Activated CD8-positive, alpha-beta T cell treated with anti-CD3 and anti-CD28 coated beads, Interleukin-2, amount 10 ng/mL, durations not matched to agents 7 days and 5 days (primary cell): ENCODE measurements at places on chromosomes 2 and 18. TPM values are rescaled to one million over a fixed set of nuclear protein-coding genes. Genes with fewer than 3 reads are reported as not detected.

GRCh38 chr2:15940661-15941480 is 521 bp downstream of the MYCN start:
- H3K27ac ChIP-seq: no peak overlapping the region
- peaks cover 29% of the 10 kb centered on the region for H3K4me1 ChIP-seq
- H3K27me3 ChIP-seq: peaks cover 52% of the 10 kb centered on the region
- H3K36me3 ChIP-seq: no peaks in the 10 kb centered on the region
- H3K4me3 ChIP-seq: peak overlapping the region; percentile 13

DNA sequence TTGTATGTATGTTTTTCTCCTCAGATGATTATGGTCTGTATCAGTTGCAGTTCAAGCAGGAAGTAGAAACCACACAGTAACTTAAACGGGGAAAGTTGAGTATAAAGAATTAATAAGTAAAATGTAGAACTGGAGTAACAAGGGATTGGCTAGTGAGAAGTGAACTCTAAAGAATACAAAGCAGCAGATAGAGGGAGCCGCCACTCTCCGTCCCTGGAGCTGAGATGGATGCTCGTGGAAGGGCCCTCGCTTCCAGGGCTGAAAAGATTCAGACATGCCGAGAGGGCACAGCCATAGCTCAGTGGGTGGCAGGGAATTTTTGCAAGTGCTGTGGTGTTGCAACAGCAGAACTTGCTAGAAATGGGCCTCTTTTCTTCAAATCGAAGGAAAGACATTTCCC is 155.8 kb downstream of the COL6A3 start:
- H3K36me3 ChIP-seq: no peaks in the 10 kb centered on the region
- no peak for DNase-seq
- H3K4me1 ChIP-seq: no peaks in the 10 kb centered on the region

- DNase-seq: no peak
- H3K27me3 ChIP-seq: peaks cover 3% of the 10 kb centered on the region
- H3K4me1 ChIP-seq: no peaks in the 10 kb centered on the region
- H3K36me3 ChIP-seq: no peaks in the 10 kb centered on the region
- H3K27ac ChIP-seq: no peak overlapping the region
- H3K4me3 ChIP-seq: no peak overlapping the region
Observed at GRCh38 chr2:37529830-37530415, 141.5 kb downstream of the CDC42EP3 start.

GRCh38 chr2:211611061-211611518 is 927.5 kb downstream of the ERBB4 start:
- H3K4me3 ChIP-seq: peak overlapping the region; percentile 61
- no peaks in the 10 kb centered on the region for H3K36me3 ChIP-seq
- H3K27me3 ChIP-seq: no peaks in the 10 kb centered on the region
- peak; percentile 23 for DNase-seq
- peaks cover 9% of the 10 kb centered on the region for H3K4me1 ChIP-seq

DNA sequence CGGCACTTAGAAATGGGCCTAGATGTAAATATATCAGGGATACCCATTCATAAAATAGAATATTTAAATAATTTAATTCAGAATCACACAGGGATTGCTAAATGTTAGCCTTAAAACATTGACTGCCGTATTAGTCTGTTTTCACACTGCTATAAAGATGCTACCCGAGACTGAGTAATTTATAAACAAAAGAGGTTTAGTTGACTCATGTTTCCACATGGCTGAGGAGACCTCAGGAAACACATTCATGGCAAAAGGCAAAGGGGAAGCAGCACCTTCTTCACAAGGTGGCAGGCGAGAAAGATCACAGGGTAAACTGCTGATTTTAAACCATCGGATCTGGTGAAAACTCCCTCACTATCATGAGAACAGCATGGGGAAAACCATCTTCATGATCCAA is 223.6 kb upstream of the GULP1 start:
- no peaks in the 10 kb centered on the region for H3K36me3 ChIP-seq
- H3K27ac ChIP-seq: no peak overlapping the region
- no peak overlapping the region for H3K4me3 ChIP-seq

- no peak overlapping the region for H3K4me3 ChIP-seq
- no peak overlapping the region for H3K27ac ChIP-seq
- H3K36me3 ChIP-seq: no peaks in the 10 kb centered on the region
- H3K4me1 ChIP-seq: no peaks in the 10 kb centered on the region
Observed at GRCh38 chr2:144998435-144998834, 478.5 kb upstream of the ZEB2 start.

DNA sequence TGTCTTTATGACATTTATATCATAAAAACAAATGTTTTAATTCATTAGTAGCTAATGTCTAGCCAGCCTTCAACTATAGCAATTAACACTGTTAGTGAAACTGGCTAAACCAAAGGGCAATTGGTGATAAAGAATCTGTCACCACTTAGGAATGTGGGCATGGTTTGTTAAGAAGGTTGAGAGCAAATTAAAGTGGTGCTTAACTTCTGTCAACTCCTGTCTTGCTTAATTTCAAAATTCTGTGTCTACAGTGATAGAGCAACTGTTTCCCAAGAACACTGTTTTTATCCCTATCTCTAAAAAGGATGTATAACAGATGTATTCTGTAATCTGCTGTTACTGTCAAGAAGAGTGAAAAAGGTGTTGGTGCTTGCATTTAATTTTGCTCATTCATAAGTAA is 36.5 kb downstream of the CFAP36 start:
- H3K4me3 ChIP-seq: no peak overlapping the region
- no peak overlapping the region for H3K27ac ChIP-seq
- H3K36me3 ChIP-seq: peaks cover 54% of the 10 kb centered on the region
- no peaks in the 10 kb centered on the region for H3K4me1 ChIP-seq
- H3K27me3 ChIP-seq: no peaks in the 10 kb centered on the region

DNA sequence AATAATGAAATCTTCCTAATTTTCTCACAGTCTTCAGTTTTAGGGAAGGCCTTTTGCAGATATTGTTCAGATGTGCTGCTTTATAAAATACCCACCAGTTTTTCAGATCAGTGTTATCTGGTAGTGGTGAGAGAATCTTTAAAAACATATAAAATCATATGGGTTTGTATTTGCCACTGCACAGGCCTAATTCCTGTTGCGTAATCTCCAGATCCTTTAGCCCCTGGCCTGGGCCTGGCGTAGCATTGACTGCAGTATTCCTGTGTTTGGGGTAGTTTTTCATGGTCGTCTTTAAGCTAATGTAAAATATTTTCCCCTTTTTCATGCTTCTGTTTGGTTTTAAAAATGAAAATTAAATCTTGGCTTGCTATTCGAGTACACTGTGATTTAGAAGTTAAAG is 43.2 kb downstream of the TSHZ1 start:
- H3K36me3 ChIP-seq: peaks cover 3% of the 10 kb centered on the region
- no peak for DNase-seq
- no peak overlapping the region for H3K4me3 ChIP-seq
- H3K4me1 ChIP-seq: peaks cover 18% of the 10 kb centered on the region

DNA sequence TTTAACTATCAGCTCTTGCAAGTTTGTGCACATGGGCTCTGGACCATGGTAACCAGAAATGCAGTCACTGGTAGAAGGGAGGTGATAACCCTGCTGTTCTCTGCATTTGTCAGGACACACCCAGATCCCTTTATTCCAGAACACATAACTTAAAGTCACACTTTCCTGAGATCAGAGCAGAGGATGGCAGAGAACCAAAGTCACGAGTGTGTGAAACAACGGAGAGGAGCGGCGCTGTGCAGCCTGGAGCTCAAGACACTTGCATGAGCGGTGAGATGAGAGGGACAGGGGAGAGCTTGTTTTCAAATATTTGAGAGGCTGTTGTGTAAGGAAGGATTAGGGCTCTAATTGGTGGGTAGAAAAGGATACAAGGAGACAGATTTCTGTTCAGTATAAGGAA is 43.3 kb upstream of the AAK1 start:
- H3K27ac ChIP-seq: no peak overlapping the region
- no peak overlapping the region for H3K4me3 ChIP-seq
- no peaks in the 10 kb centered on the region for H3K27me3 ChIP-seq
- peaks cover 4% of the 10 kb centered on the region for H3K36me3 ChIP-seq
- H3K4me1 ChIP-seq: peaks cover 63% of the 10 kb centered on the region

DNA sequence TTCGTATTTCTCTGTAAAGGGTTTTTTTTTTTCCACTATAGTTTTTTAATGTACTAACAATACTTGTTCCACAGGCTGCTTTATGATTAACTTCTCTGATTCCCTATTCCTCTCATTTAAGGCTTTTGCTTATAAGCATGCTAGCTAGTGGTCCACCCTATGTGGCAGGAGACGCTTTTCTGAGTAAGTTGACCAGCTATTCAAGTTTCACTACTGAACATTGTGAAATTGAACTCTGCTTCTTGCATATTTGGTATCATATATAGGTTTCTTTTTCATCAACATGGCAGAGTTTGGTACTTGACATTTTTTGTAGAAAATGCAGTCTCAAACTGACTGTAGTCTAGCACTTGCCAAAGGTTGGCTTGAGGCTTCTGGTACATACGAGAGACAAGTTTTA is 74.2 kb downstream of the OTX1 start:
- H3K4me1 ChIP-seq: no peaks in the 10 kb centered on the region
- no peak for DNase-seq
- no peaks in the 10 kb centered on the region for H3K27me3 ChIP-seq
- no peaks in the 10 kb centered on the region for H3K36me3 ChIP-seq

GRCh38 chr2:100989666-100990065 is 12.4 kb upstream of the RPL31 start:
- H3K4me1 ChIP-seq: no peaks in the 10 kb centered on the region
- no peak for DNase-seq
- no peaks in the 10 kb centered on the region for H3K36me3 ChIP-seq

- H3K27me3 ChIP-seq: peaks cover 12% of the 10 kb centered on the region
- no peak overlapping the region for H3K27ac ChIP-seq
- no peak overlapping the region for H3K4me3 ChIP-seq
- H3K36me3 ChIP-seq: no peaks in the 10 kb centered on the region
- no peak for DNase-seq
- no peaks in the 10 kb centered on the region for H3K4me1 ChIP-seq
Observed at GRCh38 chr18:48374423-48375149, 34.6 kb downstream of the ZBTB7C start.

DNA sequence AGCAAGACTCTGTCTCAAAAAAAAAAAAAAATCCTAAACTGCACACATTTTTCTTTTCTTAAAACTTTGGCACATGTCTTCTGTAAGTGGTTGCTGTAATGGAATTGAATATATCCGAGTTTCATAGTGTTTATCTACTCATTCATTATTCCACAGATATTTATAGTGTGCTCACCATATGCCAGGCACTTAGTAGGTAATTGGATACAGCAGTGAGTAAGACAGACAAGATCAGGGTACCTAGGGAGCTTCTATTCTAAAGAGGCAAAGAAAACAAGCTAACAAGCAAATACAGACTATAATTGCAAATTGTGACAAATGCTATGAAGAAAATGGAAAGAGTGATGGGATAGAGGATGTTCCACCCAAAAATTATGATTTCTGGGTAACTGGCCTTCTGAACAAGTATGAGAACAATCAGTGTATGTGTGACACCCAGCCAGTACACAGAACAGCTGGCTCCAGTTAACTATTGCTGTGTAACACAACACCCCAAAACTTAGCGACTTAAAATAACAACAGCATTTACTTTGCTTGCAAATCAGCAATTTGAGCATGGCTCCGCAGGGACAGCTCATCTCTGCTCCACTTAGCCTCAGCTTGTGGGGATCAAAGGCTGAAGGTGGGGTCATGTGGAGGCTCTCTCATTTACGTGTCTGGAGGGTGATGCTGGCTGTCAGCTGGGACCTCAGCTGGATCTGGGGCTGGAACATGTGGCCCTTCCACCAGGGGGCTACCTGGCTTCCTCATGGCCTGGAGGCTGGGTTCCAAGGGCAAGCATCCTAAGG is 224.9 kb downstream of the INSIG2 start:
- H3K27ac ChIP-seq: no peak overlapping the region
- peaks cover 11% of the 10 kb centered on the region for H3K4me1 ChIP-seq
- H3K27me3 ChIP-seq: peaks cover 36% of the 10 kb centered on the region
- no peak overlapping the region for H3K4me3 ChIP-seq
- no peak for DNase-seq
- peaks cover 3% of the 10 kb centered on the region for H3K36me3 ChIP-seq

DNA sequence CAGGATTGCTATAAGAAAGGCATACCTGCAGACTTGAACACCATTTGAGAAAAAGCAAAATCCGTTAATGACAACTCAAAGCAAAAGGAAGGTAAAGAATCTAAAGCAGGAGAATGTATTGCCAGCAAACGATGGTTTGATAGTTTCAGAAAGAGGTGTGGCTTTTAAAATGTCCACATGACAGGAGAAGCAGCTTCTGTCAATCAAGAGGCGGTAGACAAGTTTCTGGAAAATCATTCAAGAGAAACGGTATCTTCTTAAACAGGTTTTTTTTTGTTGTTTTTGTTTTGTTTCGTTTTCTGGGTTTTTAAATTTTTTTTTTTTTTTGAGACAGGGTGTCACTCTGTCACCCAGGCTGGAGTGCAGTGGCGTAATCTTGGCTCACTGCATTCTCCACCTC is 13.8 kb downstream of the CLEC4F start:
- no peak overlapping the region for H3K4me3 ChIP-seq
- DNase-seq: no peak
- no peaks in the 10 kb centered on the region for H3K4me1 ChIP-seq
- H3K27ac ChIP-seq: no peak overlapping the region
- peaks cover 7% of the 10 kb centered on the region for H3K27me3 ChIP-seq

DNA sequence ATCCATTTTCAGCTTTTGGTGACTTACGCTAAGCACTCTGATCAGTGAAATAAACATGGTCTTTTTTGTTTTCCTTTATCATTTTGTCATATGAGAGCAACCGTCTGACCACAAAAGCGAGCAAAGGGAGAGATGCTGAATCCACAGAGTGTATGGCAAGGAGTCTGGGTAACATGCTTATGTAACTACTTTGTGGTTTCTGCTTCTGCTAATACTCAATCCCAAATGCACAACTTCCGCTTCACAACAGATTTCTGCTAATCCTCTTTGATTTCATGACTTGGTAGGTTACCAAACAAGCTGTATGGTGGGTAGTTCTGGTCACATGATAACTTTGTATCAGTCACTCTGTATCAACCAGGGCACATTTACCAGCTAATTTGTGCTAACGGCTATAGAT is 908.4 kb upstream of the CRIM1 start:
- DNase-seq: no peak
- H3K36me3 ChIP-seq: no peaks in the 10 kb centered on the region
- no peak overlapping the region for H3K4me3 ChIP-seq
- H3K27me3 ChIP-seq: no peaks in the 10 kb centered on the region
- no peak overlapping the region for H3K27ac ChIP-seq
- no peaks in the 10 kb centered on the region for H3K4me1 ChIP-seq

DNA sequence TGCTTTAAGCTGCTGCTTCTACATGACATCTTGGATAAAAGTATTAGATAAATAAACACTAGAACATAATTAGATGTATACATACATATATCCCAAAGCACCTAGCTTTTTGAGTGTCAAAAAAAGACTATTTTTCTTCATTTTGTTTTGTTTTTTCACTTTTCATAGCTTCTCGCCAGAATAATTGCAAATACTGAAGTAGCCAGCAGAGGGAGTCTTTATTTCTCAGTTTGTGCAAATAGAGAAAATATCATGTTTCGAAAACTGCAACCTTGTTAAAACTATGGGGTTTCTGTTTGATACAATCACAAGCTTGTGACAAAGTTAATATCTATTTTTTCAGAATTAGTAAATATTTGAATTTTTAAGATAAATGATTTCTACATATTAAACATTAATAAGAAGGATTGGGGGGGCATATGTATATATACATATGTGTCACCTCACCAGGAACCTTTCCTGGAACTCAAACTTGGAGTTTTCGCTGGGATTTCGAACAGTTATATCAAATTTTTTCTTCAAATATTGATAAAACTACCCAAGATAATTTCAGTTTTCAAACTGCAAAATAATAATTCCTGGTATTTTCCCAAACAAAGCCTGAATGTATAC is 61.0 kb downstream of the GRB14 start:
- no peaks in the 10 kb centered on the region for H3K36me3 ChIP-seq
- H3K27ac ChIP-seq: no peak overlapping the region
- DNase-seq: no peak
- no peaks in the 10 kb centered on the region for H3K4me1 ChIP-seq

MYL12A gene
- total RNA-seq: 858 TPM

ANTXR1 gene
- not detected for total RNA-seq

LCT gene
- 0.18 TPM for total RNA-seq

ZBTB7C gene
- total RNA-seq: not detected

TIA1 gene
- 125 TPM for total RNA-seq

DLX2 gene
- total RNA-seq: not detected

DCC gene
- not detected for total RNA-seq
